ENCODE measurements at places on chromosomes 1 and 21.

DNA sequence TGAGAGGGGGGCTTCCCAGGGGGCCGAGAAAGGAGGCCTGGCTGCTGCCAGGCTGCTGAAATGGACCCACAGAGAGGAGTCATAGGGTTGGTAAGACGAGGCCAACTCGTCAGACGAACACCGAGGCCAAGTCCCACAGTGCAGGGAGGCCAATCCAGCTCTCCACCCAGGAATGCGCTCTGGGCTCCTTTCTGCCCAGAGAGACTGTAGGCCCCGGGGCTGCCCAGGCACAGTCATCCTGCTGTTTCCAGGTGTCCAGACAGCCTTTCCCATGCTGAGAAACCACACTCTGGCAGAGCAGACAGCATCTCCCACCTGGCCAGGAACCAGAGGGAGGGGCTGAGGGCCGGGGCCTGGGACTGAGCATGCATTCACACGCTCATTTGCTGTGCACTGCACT, 26.7 kb upstream of the RSPO1 start:
- DNase-seq = no peak

- no peak for DNase-seq
Measured at GRCh38 chr1:18962121-18962721, 5.7 kb upstream of the IFFO2 start.

- no peak for DNase-seq
Measured at GRCh38 chr1:156104065-156104810, 10.3 kb upstream of the LMNA start.

GRCh38 chr1:86218859-86219258, 62.3 kb upstream of the COL24A1 start:
- no peak for DNase-seq

DNA sequence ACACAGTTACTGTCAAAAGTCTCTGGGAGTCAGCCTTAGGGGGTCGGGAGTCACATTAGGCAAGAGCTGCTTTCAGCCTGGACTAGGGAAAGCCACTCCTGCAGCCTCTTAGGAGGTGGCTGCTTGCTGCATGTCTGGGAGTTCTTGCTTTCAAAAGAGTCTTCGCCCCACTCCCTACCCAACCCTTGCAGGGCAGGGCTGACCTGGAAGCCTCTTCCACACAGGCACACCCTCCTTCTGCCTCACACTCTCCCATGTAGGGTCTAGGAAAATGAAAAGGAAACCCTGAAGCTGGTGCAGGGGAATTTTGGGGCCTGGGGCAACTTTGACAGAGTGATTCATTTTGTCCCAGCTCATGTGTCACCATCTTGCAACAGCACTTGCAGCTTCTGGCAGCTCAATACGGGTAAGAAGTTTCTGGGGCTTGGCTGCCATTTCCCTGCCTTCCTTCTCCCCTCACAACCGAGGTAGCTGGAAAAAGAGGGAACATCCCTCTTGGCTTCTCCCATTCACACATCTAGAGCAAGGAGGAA, 37.3 kb downstream of the KCND3 start:
- no peak for DNase-seq

GRCh38 chr21:33510826-33511225, 19.3 kb upstream of the DNAJC28 start:
- DNase-seq = no peak

DNA sequence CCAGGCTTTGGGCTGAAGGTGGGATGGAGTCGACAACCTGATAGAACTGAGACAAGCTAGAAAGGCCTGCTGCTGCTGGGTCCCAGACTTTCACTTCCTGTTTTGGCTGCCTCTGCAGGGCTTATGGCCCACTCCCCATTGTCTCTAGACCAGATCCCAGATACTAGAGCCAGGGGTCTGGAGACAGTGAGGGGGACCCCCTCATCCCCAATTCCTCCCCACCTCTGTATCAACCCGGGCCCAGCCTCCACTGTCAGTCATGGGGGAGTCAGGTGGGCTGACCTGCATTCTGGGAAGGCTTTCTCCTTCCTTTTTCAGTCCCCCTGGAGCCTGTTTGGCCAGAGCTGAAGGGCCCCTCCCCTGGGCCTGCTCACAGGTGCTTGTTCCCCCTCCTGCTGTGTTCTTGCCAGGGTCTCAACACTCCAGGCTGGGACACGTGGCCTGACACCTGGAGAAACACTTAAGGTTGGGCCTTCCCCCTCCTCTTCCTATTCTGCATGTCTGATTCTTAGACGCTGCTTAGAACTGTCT, 18.0 kb upstream of the ETV3L start:
- DNase-seq = no peak

DNA sequence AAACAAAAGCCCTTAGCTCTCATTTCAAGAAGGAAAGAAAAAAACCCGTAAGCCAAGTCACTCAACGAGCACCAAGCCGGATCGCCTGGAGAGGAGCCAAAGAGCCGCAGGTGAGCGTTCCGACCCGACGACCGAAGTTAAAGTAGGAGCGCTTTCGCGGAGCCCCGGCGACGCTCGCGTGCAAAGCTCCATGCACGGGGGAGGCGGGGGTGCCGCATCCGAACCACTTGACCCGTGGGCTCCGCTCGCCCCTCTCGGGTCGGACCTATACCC, 382 bp downstream of the GPBP1L1 start:
- DNase-seq = no peak

DNA sequence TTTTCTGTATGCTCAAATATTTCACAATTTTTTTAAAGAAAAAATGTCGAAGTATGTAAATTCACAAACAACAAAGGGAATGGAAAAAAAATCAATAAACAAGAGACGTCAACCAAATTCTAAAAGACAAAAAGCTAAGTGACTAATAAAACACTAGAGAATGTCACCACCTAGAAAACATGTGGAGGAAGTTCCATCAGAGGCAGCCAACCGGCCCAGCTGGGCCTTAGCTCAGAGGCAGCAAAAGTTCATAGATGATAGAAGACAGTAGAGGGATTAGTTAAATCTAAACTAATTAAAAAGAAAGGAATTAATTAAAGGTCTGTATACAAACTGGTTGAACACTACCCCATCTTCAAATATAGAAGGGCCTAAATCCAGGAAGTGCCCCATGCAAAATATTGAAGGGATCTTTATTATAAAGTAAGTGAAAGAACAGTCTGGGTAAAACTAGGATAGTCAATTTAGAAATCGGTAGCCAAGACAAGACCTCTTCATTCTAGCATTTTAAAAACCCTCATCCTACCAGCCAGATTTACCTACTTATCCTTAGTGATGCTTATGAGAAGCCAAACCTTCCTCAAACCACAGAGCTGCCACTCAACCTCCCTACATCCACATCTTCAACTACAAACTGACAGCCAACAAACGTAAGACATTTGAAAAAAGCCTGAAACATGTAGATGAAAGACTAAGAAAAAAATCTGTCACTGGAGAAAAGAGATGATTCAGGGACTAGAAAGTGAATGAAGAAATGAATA, 23.7 kb downstream of the MRPL39 start:
- DNase-seq = no peak

GRCh38 chr1:61182480-61182879, 100.1 kb downstream of the NFIA start:
- DNase-seq = no peak

DNA sequence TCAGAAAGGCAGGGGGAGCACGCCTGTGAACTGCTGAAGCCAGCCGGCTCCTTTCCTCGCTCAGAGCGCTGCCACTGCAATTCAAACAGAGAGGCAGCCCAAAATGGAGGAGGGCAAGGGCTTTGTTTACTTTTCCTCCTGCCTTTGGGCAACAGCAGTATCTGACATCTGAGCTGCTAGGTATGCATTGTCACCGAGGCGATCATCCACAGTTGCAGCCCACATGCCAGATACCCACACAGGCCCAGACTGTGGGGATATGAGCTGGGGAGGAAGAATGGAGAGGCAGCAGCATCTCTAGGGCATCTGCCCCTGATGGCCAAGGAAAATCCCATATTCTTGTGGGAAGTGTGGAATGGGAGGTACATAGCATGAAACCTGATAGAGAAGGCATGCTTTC, 357.1 kb downstream of the BARHL2 start:
- DNase-seq = no peak

- no peak for DNase-seq
Measured at GRCh38 chr1:93753791-93754763, 72.4 kb upstream of the BCAR3 start.

DNA sequence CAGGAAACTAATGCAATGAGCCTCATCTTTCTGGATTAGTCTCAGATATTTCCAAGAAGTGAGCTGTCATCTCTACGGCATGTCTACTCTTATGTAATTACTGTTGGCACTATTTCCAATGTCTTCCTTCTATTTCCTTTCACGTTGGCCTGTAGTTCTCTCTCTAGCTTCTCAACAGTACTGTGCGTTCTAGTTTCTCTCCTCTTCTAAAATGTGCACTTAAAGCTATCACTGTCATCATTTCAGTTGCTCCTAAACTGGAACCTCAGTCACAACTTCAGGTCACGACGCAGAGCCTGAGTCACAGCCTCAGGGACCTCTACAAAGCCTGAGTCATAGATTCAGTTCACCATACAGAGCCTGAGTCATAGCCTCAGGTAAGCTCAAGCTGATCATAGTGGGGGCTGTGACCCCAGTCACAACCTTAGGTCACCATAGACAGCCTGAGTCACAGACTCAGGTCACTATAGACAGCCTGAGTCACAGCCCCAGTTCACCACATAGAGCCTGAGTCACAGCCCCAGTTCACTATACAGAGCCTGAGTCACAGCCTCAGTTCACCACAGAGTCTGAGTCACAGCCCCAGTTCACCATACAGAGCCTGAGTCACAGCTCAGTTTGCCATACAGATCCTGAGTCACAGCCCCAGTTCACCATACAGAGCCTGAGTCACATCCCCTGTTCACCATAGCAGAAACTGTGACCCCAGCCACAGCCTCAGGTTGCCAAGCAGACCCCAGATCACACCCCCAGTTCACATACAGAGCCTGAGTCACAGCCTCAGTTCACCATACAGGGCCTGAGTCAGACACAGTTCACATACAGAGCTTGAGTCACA, 13.0 kb downstream of the WNT9A start:
- DNase-seq = no peak

GRCh38 chr21:45255381-45256020, 32.2 kb downstream of the POFUT2 start:
- no peak for DNase-seq

- no peak for DNase-seq
Measured at GRCh38 chr1:4690951-4691675, 36.7 kb downstream of the AJAP1 start.

DNA sequence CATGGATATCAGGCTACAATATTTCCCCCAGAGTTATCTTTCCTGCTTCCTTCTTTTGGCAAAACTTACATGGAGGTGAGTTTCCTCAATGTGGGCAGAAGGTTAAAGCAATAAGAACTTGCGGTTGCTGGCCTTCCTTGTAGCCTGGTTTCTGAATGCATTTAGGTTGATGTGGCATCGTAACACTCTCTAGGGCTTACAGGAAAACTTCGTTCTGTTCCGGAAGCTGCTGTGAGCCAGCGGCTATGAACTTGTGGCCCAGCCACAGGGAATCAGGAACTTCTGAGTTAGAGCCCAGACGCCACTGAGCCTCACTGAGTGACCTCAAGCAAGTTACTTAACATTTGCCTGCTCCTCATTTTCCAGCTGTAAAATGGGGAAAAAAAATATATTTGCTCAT, 623.4 kb upstream of the ADAMTS5 start:
- no peak for DNase-seq

DNA sequence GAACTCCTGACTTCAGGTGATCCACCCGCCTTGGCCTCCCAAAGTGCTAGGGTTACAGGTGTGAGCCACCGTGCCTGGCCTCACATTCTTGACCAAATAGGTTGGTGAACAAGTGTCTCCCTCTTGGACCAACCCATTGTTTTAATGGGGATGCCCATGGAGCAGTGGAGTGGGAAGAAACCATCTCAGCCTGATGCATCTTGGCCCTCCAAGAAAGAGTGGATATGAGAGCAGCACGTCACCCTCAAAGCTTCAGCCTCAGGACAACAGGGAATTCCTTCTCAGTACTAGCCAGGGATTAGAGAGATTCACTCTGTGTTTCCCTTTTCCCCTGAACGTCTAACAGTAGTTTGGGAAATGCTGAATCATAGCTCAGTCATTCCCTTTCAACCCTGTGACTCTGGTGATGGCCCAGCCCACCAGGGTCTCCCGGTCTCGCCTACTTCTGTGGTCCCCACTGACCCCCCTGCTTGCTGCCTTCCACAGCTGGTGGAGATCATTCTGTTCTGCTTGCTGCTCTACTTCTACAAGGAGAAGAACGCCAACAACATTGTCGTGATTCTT, 37.4 kb downstream of the NIPAL3 start:
- DNase-seq = no peak

GRCh38 chr1:206655471-206655882, 20.1 kb downstream of the DYRK3 start:
- DNase-seq = no peak

GRCh38 chr1:202954057-202954745, 3.9 kb downstream of the ADIPOR1 start:
- no peak for DNase-seq

DNA sequence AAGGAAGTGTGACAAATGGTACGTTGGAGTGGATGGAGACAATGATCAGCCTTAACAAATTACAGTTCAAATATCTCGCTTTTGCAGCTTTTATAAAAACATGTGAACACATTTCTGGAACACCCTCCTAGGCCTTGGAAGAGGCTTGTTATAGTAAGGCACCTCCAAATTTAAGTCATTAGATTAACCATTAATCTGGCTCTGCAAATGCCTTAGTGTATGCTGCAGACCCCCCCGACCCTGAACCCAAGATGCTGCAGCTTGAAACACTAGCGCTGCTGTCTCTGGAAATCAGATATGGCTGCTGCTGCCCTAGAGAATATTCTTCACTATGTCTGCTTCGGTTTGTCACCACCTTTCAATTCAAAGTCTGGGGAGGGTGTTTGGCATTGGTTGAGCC, 196.4 kb downstream of the MIS18A start:
- no peak for DNase-seq
